ENCODE measurements at places on chromosomes 6 and 20.
A peak's percentile ranks its signal among the peaks of the same experiment; 100 is the strongest.

GRCh38 chr6:43733471-43734293, 36.3 kb upstream of the VEGFA start:
- peak; percentile 63 for DNase-seq

- DNase-seq = peak; percentile 18
Observed at GRCh38 chr6:106448000-106448426, 87.5 kb downstream of the CRYBG1 start.

DNA sequence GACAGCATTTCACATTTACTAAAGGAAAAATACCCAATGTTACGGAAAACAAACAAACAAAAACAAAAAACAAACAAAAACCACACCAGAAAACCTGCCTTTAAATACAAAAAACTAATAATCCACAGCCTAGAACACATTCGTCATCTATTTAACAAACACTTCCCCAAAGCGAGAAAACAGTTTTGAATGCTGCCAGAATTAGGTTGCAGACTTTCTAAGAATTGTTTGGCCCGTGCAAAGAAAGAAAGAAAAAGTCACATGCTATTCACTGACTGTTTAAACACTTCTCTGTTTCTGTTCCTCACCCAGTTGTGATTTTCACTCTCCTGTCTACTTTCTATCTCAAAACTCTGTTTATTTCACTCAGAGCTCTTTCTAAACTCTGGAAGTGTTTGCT, 52.5 kb downstream of the BCAS1 start:
- no peak for DNase-seq

GRCh38 chr6:141988327-141988726, 144.4 kb upstream of the GJE1 start:
- no peak for DNase-seq

DNA sequence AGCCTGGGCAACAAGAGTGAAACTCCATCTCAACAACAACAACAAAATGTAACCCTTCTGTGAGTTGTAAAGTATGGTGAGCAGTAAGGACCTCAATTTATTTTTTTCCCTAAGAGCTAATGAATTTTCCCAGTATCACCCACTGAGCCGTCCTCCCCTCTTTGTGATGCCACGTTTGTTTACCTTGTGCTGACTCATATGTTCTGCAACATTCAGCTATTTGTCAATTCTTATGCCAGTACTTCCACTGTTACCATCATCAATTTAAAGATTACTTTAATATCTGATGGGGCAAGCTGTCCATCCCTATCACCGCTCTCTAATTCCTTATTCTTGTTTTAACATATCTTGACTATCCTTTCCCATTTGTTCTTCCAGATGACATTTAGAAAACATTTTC, 37.5 kb downstream of the MAK start:
- DNase-seq = no peak

DNA sequence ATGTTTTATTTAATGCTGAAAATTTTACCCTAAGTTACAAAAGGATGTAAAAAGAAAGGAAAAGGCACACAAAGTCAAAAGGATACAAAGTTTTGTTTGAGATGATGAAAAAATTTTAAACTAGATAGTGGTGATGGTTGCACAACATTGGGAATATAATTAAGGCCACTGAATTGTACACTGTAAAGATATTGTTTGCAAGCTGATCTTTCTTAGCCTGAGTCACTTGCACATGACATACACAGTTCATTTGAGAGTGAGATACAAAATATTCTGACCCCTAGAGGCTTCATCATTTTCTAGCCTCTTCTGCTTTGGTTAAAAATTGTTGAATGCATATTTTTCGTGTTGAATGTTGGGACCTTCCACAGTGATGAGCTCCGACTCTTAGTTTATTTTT, 462.6 kb downstream of the HDGFL1 start:
- DNase-seq = no peak

DNA sequence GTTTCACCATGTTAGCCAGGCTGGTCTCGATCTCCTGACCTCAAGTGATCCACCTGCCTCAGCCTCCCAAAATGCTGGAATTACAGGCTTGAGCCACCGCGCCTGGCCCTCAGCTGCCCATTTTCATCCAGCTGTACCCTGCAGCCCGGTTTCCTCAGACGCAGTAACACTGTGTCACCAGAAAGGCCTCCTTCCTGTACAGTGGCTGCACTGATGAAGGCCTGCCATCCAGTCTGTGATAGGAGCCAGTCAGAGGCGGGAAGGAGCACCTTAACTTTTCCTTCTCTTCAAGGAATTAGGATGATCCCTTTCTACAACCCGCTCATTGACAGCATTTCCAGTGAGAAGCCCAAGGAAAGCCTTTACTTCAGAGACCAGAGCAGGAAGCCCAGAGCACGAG, 75.9 kb downstream of the GFOD1 start:
- DNase-seq = no peak

- no peak for DNase-seq
Observed at GRCh38 chr20:12203981-12204380, 286.3 kb downstream of the BTBD3 start.
